ENCODE measurements at places on chromosomes 2 and 18.
A peak's percentile ranks its signal among the peaks of the same experiment; 100 is the strongest.

DNA sequence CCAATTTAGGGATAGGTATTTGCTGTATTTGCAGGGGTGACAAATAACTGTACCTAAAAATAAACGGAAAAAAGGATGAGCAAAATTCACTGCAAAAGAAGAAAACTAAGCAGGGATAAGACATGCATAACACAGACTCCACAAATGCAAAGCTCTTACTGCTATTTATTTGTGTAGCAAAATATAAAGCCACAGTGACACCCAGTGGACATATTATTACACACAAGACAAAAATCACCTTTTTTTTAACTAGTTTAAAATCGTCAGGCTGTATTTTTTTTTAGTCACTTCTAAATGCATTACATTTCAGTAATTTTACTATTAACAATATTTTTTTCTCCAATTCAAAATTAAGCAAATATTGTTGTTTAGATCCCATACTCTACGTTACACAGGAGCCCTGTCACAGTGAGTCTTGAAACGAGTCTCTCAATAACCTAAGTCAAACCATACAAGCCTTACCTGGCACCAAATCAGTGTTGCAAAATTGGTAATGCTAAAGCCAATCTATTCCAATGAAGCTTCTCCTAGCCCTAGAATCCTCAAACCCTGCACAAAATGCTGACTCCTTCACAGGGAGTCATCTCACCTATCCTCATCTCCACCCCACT lies 23.7 kb downstream of the METTL4 start:
- H3K4me3 ChIP-seq: no peak overlapping the region
- no peak for DNase-seq
- peaks cover 12% of the 10 kb centered on the region for H3K36me3 ChIP-seq
- no peaks in the 10 kb centered on the region for H3K4me1 ChIP-seq
- no peak overlapping the region for H3K27ac ChIP-seq

DNA sequence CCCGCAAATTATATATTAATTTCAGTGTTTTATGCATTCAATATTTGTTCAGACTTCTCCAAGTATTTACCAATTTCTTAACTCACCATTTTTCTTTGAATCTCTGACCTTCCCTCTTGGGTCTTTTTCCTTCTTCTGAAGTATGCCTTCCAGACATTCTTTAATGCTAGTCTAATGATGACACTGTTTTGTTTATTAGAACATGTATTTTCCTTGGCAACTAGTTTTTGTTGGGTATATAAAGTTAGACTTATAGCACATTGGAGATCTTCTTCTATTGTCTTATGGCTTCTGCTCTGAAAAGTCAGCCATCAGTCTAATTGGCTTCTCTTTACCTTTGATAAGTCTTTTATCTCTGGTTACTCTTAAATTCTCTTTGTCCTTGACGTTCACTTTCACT lies 423.2 kb upstream of the NRP2 start:
- no peak for DNase-seq
- H3K27me3 ChIP-seq: no peaks in the 10 kb centered on the region
- no peak overlapping the region for H3K4me3 ChIP-seq
- H3K4me1 ChIP-seq: no peaks in the 10 kb centered on the region
- no peak overlapping the region for H3K27ac ChIP-seq

DNA sequence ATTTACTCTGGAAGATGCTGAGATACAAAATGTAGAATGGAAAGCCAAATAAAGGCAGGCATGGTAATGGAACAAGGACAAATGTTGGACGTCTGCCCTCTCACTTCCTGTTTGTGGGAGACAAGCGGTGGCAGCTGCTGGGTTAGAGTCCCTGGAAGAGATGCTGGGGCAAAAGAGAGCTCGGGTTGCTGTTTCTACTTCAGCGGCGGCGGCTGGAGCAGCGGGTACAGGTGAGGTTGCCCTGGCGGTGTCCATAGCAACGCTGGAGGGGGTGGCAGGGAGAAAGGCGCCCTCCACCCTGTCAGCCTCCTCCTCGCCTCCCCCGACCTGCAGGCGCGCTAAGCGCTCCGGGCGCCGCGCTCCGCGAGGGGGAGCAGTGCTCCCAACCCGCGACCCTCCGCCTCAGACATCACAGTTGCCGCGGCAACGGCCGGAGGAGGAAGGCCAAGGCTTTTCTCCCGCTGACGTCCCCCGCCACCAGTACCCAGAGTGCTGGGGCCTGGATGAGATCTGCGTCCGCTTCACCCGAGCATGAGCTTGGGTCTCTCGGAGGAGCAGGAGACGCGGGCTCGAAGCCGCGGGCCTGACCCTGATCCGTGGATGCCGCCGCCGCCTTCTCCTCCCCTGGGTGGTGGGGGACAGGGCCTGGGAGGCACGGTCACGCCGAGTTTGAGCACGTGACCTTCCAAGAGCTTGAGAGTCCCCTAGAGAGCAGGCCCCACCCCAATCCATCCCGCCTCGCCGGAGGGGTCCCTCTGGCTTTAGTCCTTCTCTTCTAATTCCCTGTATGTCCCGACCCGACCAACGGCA lies 65.6 kb downstream of the NOL4 start:
- H3K4me1 ChIP-seq: no peaks in the 10 kb centered on the region
- no peaks in the 10 kb centered on the region for H3K36me3 ChIP-seq
- H3K4me3 ChIP-seq: no peak overlapping the region
- no peak overlapping the region for H3K27ac ChIP-seq
- DNase-seq: peak; percentile 64

DNA sequence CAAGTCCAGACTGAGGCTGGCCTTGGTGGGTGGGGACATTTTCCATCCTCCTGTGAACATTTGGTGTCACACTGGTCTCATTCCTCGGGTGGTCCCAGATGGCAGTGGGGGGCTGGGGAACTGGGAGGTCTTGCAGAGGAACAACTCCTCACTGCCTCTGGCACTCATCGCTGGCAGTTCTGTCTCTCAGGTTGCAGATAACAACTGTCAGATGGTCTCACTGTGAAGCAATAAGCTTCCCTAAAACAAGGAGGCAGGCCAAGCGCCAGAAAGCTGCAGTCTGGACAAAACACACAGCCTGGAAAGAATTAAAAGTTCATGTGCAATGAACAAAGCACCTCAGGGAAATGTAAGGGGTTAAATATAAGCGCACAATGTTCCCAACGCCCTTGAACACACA lies 78.1 kb downstream of the IRS1 start:
- DNase-seq: no peak
- H3K36me3 ChIP-seq: no peaks in the 10 kb centered on the region
- H3K27me3 ChIP-seq: no peaks in the 10 kb centered on the region

DNA sequence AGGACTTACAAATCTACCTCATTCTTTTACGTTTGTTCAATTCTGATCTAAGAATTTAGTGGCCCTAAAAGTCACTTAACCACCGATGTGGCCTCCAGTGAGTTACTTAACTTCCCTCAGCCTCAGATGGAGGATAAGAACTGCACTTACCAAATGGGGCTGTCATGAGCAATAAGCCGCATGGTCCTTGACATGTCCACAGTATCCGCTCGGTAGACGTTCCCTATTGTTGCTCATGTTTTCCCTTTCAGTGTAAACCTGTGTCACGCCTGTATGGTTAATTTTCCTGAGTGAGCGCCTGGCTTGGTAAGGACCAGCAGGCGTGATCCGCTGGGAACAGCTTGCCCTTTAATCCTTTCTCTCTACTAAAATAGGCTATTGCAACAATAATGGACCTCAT lies 20.3 kb downstream of the SEC11C start:
- no peak for DNase-seq
- peaks cover 41% of the 10 kb centered on the region for H3K36me3 ChIP-seq
- H3K27ac ChIP-seq: no peak overlapping the region
- H3K4me1 ChIP-seq: no peaks in the 10 kb centered on the region

GRCh38 chr2:132804051-132804450 lies 134.0 kb upstream of the LYPD1 start:
- no peaks in the 10 kb centered on the region for H3K27me3 ChIP-seq
- no peak overlapping the region for H3K27ac ChIP-seq
- no peaks in the 10 kb centered on the region for H3K36me3 ChIP-seq
- no peak overlapping the region for H3K4me3 ChIP-seq
- DNase-seq: no peak

- no peaks in the 10 kb centered on the region for H3K27me3 ChIP-seq
- no peak overlapping the region for H3K4me3 ChIP-seq
- no peak overlapping the region for H3K27ac ChIP-seq
- no peaks in the 10 kb centered on the region for H3K4me1 ChIP-seq
Observed at GRCh38 chr18:74351354-74351753, 35.7 kb downstream of the C18orf63 start.

- no peaks in the 10 kb centered on the region for H3K4me1 ChIP-seq
- H3K36me3 ChIP-seq: no peaks in the 10 kb centered on the region
- H3K27me3 ChIP-seq: no peaks in the 10 kb centered on the region
- no peak for DNase-seq
- H3K4me3 ChIP-seq: no peak overlapping the region
- no peak overlapping the region for H3K27ac ChIP-seq
Observed at GRCh38 chr2:99552529-99552928, 62.7 kb upstream of the REV1 start.

- no peaks in the 10 kb centered on the region for H3K27me3 ChIP-seq
- no peak overlapping the region for H3K27ac ChIP-seq
- no peak for DNase-seq
- H3K4me1 ChIP-seq: no peaks in the 10 kb centered on the region
Observed at GRCh38 chr2:196489371-196489770, 150.1 kb upstream of the CCDC150 start.

GRCh38 chr18:59505356-59505755 lies 146.3 kb upstream of the LMAN1 start:
- H3K27ac ChIP-seq: no peak overlapping the region
- H3K4me1 ChIP-seq: no peaks in the 10 kb centered on the region
- no peaks in the 10 kb centered on the region for H3K27me3 ChIP-seq
- H3K36me3 ChIP-seq: no peaks in the 10 kb centered on the region
- no peak for DNase-seq

- no peaks in the 10 kb centered on the region for H3K4me1 ChIP-seq
- H3K27me3 ChIP-seq: no peaks in the 10 kb centered on the region
- H3K4me3 ChIP-seq: no peak overlapping the region
- DNase-seq: no peak
- no peak overlapping the region for H3K27ac ChIP-seq
Observed at GRCh38 chr2:198465970-198466369, 661.6 kb downstream of the PLCL1 start.

GRCh38 chr2:225019105-225019504 lies 23.2 kb downstream of the DOCK10 start:
- no peak overlapping the region for H3K27ac ChIP-seq
- no peak for DNase-seq
- H3K4me1 ChIP-seq: no peaks in the 10 kb centered on the region
- H3K36me3 ChIP-seq: no peaks in the 10 kb centered on the region
- H3K27me3 ChIP-seq: no peaks in the 10 kb centered on the region
- no peak overlapping the region for H3K4me3 ChIP-seq

- no peak overlapping the region for H3K4me3 ChIP-seq
- H3K27me3 ChIP-seq: no peaks in the 10 kb centered on the region
- H3K36me3 ChIP-seq: no peaks in the 10 kb centered on the region
Observed at GRCh38 chr2:172806493-172806892, 70.8 kb downstream of the RAPGEF4 start.

DNA sequence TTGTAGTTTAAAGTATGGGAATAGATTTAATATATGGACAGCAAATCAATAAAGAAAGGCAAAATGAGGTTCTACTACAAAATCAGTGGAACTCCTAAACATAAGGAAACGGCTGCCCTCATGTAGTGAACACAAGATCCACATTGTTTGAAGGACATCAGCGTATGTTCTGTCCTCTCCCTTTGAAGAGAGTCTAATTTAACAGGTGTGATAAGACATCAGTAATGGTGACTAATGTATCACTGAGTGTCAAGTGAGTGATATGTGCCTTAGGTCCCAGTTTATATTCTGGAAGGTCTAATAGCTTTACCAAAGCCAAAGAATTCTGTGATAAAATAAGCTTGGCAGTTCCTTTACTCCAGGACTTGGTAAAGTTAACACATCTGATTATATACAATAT lies 248.7 kb downstream of the PTPRM start:
- H3K4me3 ChIP-seq: no peak overlapping the region
- no peaks in the 10 kb centered on the region for H3K27me3 ChIP-seq
- no peaks in the 10 kb centered on the region for H3K36me3 ChIP-seq
- peaks cover 11% of the 10 kb centered on the region for H3K4me1 ChIP-seq

- peaks cover 40% of the 10 kb centered on the region for H3K27me3 ChIP-seq
- DNase-seq: no peak
- H3K4me1 ChIP-seq: no peaks in the 10 kb centered on the region
- no peak overlapping the region for H3K4me3 ChIP-seq
- H3K27ac ChIP-seq: no peak overlapping the region
Observed at GRCh38 chr2:176650104-176650837, 381.0 kb downstream of the MTX2 start.

DNA sequence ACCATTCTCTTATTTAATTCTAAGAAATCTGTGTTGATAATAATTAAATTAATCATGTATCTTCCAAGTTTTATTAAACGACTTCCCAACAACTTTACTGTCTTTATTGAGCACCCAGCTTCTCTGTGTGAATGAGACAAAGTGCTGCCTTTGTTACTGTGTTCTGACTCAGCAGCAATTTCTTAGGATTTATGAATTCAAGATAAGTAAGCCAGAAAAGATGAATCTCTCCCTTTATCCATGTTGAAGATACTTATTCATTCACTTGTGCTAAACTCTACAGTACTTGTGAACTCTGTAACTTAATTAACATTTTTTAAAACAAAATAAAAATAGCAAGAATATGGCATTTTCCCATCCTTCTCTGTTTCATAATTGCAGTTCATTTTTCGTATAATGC lies 1403.3 kb upstream of the DDX18 start:
- H3K4me3 ChIP-seq: no peak overlapping the region
- no peaks in the 10 kb centered on the region for H3K27me3 ChIP-seq
- H3K4me1 ChIP-seq: no peaks in the 10 kb centered on the region
- no peak for DNase-seq
- H3K36me3 ChIP-seq: no peaks in the 10 kb centered on the region

DNA sequence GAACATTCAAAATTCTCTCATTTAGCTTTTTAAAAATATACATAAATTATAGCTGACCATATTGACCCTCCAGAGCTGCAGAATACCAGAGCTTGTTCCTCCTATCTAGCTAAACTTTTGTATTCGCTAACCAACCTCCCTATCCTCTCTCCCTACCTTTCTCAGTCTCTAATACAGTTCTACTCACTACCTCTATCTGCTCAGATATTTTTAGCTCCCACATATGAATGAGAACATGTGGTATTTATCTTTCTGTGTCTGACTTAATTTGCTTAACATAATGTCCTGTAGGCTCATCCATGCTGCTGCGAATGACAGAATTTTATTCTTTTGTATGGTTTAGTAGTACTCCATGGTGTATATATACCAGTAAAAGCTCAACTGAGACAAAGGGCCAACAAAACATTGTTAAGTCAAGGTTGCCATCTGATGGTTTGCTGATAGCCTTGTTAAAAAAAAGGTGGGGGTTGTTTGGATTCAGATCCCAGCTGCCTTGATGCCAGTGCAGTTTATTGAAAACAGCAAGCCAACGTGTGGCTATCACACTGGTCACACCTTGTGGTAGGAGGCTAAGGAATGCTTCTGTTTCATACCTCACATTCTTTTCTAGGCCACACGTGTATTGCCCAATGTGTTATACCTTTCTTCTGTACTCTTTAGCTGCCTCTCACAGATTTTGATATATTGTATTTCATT lies 101.5 kb downstream of the VWA3B start:
- no peak overlapping the region for H3K27ac ChIP-seq
- no peaks in the 10 kb centered on the region for H3K27me3 ChIP-seq
- H3K36me3 ChIP-seq: no peaks in the 10 kb centered on the region
- H3K4me3 ChIP-seq: no peak overlapping the region
- DNase-seq: no peak

- H3K27me3 ChIP-seq: no peaks in the 10 kb centered on the region
- H3K4me1 ChIP-seq: no peaks in the 10 kb centered on the region
- H3K36me3 ChIP-seq: no peaks in the 10 kb centered on the region
- H3K27ac ChIP-seq: no peak overlapping the region
- DNase-seq: no peak
Observed at GRCh38 chr2:6946722-6947121, 29.5 kb downstream of the RNF144A start.
